NCI-H2227 treated with DMSO at 0.1 percent for 48 hours (cell line): ENCODE measurements at places on chromosomes 11 and 22.

- DNase-seq, result peak; percentile 39
Measured at GRCh38 chr11:124415356-124415923, 9.2 kb downstream of the OR8B4 start.

GRCh38 chr11:122836916-122837315 is 1.4 kb upstream of the CRTAM start:
- DNase-seq, result no peak

DNA sequence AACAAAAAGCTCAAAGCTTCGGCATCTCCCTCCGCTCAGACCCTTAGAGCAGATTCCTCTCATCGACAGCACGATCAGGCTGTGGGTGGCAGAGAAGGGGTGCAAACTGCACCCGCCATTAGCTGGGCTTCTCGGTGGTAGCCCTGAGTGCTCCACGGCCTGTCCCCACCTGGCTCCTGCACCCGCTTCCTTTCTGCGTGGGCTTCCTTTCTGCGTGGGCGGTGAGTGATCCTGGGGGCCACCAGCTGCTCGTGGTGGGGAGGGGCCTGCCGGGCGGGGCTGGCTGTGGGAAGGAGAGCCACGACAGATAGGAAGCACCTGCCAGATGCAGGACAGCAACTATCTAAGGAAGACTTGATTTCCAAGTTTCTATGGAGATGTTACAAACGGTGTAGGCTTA is 55.0 kb downstream of the BRD1 start:
- DNase-seq, result no peak

DNA sequence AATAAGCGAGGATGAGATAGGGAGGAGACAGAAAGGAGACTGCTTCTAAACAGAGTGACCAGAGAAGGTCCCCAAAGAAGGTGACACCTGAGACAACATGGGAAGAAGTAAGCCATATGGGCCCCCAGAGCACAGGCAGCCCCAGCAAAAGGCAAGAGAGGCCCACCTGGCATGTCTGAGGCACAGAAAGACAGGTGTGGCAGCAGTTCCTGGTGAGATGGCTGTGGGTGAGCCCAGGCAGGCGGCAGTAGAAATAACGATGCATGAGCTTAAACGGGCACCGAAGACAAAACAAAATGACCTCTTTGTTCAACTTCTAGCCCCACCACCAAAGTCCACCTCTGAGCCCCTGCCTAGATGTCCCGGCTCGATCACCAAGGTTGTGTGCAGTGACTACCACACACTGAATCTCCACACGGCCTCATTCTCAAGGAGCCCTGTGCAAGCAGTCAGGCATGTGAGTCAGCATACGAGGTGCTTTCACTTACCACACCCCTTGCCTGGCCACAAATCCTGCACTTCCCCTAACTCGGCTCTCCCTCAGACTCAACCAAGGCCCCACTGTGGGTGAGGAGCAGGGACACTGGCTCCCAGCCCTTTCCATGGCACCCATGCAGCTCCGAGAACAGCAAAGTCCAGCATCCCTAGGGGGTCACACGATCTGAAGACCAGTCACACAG is 77.6 kb downstream of the PACSIN2 start:
- DNase-seq, result no peak

- DNase-seq, result no peak
Measured at GRCh38 chr22:49995361-49996118, 17.0 kb downstream of the IL17REL start.

GRCh38 chr11:45161252-45162063 is 15.0 kb downstream of the PRDM11 start:
- DNase-seq, result no peak

- DNase-seq, result no peak
Measured at GRCh38 chr11:27246925-27247324, 116.1 kb downstream of the CCDC34 start.
